Cortex of kidney (tissue), 1 donor: ENCODE measurements at places on chromosomes 3 and 15.

DNA sequence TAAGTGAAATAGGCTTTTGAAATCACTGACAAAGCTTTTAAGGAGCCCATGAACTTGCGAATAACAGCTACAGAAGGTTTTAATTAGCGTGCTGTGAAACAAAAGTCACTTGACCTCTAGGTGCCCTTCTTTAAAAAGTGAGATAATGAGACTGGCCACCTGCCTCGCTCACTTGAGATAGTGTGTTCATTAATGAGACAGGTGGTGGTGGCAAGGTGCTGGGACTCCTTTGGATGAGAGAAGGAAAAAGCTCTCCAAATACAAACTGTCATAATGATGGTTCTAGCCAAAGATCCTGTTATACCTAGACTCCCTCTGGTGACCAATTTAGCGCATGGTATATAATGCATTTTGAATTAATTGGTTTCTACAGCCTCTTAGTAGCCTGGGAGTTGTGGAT is 22.7 kb upstream of the IREB2 start:
- DNase-seq = no peak

DNA sequence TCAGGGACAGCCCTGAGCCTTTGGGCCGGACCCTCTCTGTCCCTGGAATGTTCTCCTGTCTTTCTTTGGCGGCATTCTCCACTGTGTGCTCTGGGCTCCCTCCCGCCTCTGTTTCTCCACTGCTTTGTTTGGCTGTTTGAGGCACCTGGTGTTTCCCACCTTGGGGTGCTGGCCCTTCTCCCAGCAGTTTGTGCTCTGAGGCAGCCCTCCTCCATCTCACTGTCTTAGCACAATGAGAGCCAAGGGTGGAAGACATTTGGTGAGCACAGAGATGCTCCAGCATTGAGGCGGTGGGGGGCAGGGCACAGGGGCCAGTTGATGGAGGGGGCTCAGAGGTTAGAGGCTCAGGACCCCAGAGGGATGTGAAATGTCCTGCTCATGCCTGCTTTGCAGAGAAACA is 54.3 kb downstream of the RASGRF1 start:
- no peak for DNase-seq

GRCh38 chr15:37054336-37054735 is 46.0 kb downstream of the MEIS2 start:
- no peak for DNase-seq

DNA sequence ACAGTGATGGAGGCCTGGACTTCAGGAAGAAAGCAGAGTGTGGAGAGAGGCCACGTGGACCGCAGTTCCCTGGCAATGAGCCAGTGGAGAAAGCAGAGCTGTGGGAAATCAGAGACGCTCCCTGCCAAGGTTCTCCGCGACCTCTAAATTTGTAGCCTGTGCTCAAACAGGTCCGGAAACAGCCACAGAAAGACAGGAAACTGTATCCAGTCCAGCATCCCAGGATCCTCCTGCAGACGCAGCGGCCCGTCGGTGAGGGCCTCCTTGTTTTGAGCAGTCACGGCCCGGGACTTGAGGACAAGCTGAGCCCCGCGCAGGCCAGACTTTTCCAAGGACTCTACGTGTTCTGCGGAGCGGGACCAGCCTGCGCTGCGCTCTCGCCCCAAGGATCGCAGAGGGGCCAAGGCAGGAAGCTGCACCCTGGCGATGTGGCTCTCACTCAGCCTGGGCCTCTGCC is 22.3 kb downstream of the RPSA start:
- no peak for DNase-seq

DNA sequence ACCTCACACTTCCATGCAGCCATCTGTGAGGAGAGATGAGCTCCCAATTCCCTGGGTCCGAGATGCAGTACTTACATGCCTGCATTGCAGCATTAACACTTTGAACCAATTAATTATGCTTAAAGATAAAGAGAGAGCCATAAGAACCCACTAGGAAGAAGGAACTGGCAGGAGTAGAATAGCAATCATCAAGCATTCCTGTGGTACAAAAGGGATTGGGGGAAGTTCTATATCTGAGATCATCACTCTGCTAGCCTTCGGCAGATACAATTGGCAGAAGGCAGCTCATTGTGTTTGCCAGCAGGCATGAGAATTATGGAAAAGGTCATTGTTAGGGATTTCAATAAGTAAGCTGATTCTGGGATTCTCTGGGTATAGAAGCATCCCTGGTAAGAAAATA is 891.4 kb downstream of the NTRK3 start:
- DNase-seq = no peak

- DNase-seq = no peak
Observed at GRCh38 chr3:119673875-119674274, 3.3 kb downstream of the COX17 start.
